T follicular helper cell (primary cell): ENCODE measurements at places on chromosomes 5 and 9.

DNA sequence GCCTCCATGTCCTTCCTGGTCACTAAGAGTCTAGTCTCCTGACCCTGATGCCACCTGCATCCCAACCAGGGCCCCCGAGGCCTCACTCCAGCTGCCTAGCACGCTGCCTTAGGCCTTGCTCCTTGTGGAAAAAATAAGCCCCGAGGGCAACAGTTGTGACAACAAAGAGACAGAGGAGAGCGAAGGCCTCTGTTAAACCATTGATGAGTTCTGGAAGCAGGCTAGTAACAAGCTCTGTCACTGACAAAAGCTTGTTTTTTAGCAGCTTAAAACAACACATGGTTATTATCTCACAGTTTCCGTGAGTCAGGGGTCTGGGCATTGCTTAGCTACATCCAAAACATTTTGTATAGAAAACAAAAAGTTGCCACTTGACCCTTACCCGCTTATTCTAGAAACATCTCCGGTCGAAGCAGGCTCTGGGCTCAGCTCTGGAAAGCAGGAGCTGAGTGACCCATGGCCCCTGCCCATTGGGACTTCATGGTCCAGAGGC is 48.2 kb upstream of the TBC1D2 start:
- no peak for DNase-seq

DNA sequence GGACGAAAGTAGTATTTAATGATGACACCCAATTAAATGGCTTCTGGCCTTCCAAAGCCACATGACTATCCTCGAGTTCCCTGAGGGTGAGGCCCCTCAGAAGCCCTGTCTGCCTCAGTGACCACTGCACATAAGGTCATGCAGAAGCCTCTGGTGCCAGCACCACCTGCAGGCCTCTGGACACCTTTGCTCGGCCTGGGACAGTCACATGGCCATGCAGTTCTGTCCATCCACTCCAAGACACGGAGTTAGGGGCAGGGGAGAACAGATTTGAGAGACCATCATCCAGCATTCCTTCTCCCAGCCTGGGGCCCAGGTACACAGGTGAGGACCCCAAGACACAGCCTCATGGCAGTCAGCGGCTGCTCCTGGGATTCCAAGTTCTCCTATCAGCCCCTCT is 145.0 kb downstream of the ROR2 start:
- DNase-seq, result no peak

DNA sequence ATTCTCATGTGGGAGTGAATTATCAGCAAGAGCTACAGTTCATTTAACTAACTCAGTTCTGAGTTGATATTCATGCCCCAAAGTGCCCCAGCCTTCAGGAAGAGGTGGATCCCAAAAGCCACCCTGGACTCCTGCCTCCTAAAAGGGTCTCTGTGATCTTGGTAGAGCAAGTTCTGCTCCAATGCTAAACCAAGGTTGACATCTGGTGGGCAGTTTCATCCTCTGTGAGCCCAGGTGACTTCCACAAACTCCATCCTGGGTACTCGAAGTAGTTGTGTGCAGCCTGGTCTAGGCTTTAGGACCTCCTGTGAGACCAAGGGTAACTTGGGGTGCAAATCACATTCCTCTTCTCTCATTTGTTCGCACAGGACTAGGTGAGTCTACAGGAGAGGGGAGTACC is 816.8 kb downstream of the MTRR start:
- no peak for DNase-seq

GRCh38 chr5:38591523-38591849 is 35.0 kb upstream of the LIFR start:
- no peak for DNase-seq

GRCh38 chr9:89534515-89535287 is 36.8 kb upstream of the SEMA4D start:
- no peak for DNase-seq

DNA sequence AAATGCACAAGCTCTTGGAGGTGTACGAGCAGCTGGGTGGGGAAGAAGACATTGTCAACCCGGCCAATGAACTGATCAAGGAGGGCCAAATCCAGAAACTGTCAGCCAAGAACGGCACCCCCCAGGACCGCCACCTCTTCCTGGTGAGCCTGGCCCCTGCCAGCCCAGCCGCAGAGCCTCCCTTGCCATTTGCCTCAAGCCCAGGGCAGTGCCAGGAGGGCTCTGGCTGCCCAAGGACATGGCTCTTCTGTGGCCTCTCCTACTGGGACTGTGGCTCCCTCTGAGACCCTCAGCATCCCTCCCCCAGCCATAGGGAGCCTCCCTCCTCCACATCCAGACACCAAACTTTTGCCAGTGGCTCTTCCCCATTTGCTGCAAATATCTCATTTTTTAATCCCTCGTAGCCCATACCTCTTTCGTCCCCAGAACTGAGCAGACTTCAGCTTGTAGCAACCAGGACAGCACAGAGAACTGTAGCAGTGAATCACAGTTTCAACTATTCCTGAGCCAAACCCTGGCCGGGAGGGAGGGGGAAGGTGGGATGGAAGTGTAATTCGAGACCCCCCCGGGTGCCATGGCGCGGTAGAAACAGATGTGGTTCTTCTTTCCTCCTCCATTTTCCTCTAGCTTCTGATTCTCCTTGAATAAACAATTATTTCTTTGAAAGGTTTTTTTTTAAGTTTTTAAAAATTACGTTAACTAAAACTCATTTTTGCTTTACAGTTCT is 44.5 kb upstream of the SUSD3 start:
- no peak for DNase-seq

DNA sequence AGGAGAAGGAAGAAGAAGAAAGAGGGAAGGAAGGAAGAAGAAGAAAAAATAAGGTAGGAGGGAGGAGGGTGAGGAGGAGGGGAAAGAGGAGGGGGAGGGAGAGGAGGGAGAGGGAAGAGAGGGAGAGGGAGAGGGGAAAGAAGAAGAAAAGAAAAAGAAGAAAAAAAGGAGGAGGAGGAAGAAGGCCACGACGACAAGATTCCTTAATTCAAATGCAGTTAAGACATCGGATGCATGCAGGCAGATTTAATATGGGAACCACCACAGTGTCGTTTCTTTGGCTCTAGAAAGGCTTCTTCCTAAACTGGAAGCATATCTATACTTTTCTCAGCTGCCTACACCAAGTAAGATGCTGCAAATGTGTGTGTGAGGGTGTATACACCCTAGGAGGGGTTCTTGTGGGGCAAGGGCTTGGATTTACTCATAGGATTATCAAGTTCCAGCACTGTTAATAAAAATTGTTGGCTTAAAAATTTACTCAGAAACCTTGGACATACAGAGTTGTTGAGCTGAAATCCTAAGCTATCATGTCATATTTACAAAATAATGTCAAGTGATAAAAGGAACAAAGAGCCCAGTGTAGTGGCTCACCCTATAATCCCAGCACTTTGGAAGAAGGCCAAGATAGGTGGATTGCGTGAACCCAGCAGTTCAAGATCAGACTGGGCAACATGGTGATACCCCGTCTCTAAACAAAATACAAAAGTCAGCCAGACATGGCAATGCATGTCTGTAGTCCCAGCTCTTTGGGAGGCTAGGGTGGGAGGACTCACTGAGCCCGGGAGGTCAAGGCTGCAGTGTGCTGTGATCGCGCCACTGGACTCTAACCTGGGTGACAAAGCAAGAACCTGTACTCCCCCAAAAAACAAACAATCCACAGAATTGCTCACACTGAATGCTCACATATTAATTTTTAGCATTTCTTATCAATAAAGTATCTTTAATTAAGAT is 108.5 kb downstream of the UBAP2 start:
- DNase-seq, result no peak

DNA sequence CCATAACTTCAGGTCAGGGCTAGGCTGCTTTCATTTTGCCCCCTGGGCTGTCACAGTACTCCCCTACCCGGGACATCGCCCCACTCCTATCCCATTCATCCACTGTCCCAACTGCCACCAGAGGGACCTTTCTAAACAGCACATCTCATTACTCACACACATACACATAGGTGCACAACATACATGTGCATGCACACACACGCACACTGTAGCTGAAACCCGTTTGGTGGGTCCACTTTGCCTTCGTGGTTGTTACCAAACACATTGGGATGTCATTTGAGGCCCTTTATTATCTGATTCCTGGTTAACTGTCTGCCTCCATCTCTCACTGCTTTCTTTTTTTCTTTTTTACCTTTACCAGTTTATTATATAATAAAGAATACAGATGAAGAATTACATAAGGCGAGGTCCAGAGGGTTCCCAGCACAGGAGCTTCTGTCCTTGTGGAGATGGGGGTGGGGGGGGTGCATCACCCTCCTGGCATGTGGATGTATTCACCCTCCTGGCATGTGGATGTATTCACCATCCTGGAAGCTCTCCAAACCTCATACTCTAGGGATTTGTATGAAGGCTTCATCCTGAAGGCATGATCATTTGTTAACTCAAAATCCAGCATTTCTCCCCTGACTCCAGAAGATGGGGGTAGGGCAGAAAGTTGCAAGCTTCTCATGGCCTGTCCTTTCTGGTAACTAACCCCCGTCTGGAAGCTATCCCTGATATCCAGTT is 186.0 kb downstream of the GOLPH3 start:
- DNase-seq, result no peak

- no peak for DNase-seq
Measured at GRCh38 chr5:21806271-21806670, 1046.9 kb downstream of the CDH12 start.

- DNase-seq, result no peak
Measured at GRCh38 chr5:8188874-8189565, 320.1 kb downstream of the MTRR start.

DNA sequence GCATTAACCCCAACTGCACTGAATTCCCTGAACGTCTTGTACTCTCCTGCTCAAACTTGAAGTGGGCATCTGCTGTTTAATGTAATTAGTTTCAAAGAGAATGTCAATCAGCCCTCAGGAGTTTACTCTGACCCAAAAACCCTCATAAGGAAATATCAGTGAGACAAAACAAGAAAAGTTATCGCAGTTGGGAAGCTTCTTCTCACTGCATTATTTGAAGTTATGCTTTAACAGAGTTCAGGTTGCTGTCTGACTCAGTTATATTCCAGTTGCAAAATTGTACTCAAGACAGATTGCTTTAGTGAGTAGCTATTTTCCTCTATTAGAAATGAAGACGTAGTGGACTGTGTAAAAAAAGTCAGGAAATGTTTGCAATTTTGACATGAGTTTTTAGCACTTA is 52.1 kb downstream of the PPIC start:
- DNase-seq, result no peak

- no peak for DNase-seq
Measured at GRCh38 chr9:35870351-35870923, at the start of gene OR13J1. Gene OR13J1, minus strand, starts transcription at chr9:35870401. Its CDS starts 0 bp downstream, at chr9:35870401.

- DNase-seq, result no peak
Measured at GRCh38 chr5:161598686-161599085, 52.2 kb upstream of the GABRB2 start.

- no peak for DNase-seq
Measured at GRCh38 chr9:106921341-106921899, 58.5 kb downstream of the ZNF462 start.

- DNase-seq, result no peak
Measured at GRCh38 chr9:71886541-71886940, 24.5 kb downstream of the ABHD17B start.

DNA sequence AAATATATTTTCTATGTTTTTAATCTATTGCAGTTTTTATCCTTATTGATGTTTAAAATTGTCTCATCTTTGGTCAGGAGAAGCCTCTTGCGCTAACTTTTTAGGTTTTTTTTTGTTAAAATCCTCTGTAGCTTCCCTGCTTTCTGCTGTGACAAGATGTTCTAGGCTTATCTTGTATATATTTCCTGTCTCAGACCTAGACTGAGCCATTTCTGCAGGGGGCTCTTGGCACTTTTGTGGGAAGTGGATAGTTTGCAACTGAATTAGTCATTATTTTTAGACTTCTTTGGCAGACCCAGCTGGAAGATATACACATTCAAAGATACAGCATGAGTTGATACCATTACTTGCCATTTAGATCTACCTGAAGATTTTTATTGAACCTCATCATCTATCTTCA is 28.8 kb downstream of the TCERG1 start:
- DNase-seq, result no peak

DNA sequence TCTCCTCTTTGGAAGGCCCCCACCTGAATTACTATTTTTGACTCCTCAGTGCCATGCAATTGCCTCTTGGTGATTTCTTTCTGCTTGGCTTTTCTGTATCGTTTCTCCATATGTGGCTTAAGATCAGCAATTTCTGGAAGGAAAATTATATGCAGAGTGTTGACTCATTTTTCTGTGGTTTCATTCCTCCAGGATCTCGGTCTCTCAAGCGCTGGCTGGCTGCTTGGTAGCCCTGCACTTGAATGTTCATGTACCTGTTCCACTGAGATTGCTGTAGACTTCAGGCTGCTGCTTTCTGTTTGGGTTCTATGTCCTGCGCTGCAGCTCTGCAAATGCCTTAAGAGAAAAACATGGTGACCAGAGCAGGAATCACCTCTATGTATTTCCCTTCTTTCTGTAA is 77.6 kb downstream of the INIP start:
- DNase-seq, result no peak
